WTC11 (cell line): ENCODE measurements at places on chromosomes 13 and 19.

DNA sequence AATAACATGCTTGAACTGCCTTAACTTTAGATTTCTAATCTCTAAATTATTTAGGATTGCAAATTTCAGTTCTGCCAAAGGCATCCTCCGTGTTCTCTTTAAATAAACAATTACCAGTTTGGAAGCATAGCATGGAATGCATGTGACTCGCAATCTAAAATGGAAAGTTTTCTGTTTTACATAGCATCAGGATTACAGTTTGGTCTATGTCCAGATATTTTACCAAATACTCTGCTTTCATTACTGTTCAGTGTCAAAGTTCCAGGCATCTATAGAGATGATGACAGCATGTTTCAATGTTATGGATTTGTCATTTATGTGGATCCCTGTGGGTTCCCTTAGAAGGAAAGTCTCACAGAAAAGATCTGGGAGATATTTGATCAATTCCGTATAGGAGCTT is 16.8 kb downstream of the FLT1 start:
- DNase-seq = no peak

GRCh38 chr19:1354970-1355567 is 28.6 kb upstream of the NDUFS7 start:
- DNase-seq = no peak

GRCh38 chr19:12229990-12230389 is 64.7 kb downstream of the ZNF44 start:
- no peak for DNase-seq

GRCh38 chr13:112967686-112968379 is 1.2 kb upstream of the MCF2L start:
- no peak for DNase-seq

DNA sequence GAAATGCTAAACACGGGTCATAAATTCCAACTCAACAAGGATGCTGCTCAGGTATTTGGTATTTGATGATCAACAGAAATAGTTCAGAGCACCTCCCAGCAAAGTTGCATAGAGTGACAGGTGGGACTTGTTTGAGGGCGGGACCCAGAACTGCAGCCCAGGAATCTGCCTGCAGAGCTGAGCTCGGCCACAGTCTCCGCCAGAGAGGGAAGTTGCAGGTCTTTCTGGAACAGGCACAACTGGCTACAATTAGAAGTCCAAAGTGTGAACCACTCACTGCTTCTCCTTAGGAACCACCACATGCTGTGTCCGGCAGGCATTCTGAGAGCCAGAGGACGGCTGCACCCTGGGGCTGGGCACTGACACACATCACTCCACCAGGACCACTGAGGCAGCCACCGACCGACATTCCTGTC is 1.1 kb downstream of the SLC15A1 start:
- DNase-seq = peak; percentile 65

- peak; percentile 45 for DNase-seq
Measured at GRCh38 chr19:10518444-10519361, 1.5 kb upstream of the S1PR5 start.
